Activated CD4-positive, alpha-beta memory T cell treated with anti-CD3 and anti-CD28 coated beads for 36 hours (primary cell): ENCODE measurements at places on chromosomes 16 and 17. TPM values are rescaled to one million over a fixed set of nuclear protein-coding genes. Genes with fewer than 3 reads are reported as not detected.

DNA sequence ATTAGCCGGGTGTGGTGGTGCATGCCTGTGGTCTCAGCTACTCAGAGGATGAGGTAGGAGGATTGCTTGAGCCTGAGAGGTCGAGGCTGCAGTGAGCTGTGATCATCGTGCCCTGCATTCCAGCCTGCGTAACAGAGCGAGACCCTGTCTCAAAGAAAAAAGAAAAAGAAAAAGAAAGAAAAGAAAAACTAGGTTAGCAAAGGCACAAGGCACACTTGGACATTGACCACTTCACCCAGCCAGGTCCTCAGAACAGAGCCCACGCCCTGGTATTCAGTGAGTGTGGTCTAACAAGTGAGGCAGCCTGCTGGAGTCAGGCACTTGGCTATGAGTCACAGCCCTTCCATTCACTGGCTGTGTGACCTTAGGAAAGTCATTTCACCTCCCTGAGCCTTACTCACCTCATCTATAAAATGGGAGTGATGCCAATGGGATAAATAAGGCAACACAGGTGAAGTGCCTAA is 10.4 kb downstream of the MILR1 start:
- peaks cover 8% of the 10 kb centered on the region for H3K4me1 ChIP-seq
- peak; percentile 10 for DNase-seq
- no peaks in the 10 kb centered on the region for H3K36me3 ChIP-seq
- no peak overlapping the region for H3K27ac ChIP-seq
- no peak overlapping the region for H3K4me3 ChIP-seq

Gene KRTAP2-1
- total RNA-seq, result not detected

DNA sequence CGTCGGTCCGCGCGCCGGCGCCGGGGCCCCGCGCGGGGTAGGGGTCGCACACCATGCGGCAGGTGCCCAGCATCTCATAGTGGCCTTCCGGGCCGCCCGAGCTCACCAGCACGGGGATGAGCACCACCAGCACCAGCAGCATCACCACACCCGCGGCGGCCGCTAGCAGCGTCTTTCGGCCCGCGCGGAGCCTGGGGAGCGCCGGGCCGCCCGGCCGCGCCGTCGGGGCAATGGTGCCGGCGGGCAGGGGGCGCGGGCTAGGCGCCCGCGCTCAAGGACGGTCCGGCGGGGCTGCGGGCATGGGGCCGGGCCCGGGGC is 237 bp downstream of the C1QL1 start:
- H3K4me1 ChIP-seq, result peaks cover 36% of the 10 kb centered on the region
- H3K36me3 ChIP-seq, result no peaks in the 10 kb centered on the region
- no peak for DNase-seq

GRCh38 chr17:49968405-49969133 is 421 bp upstream of the DLX4 start:
- H3K4me1 ChIP-seq, result peaks cover 34% of the 10 kb centered on the region
- peak overlapping the region; percentile 83 for H3K4me3 ChIP-seq
- H3K36me3 ChIP-seq, result no peaks in the 10 kb centered on the region
- peaks cover 80% of the 10 kb centered on the region for H3K27me3 ChIP-seq
- no peak overlapping the region for H3K27ac ChIP-seq

- no peaks in the 10 kb centered on the region for H3K36me3 ChIP-seq
- H3K4me3 ChIP-seq, result no peak overlapping the region
- H3K27me3 ChIP-seq, result peaks cover 41% of the 10 kb centered on the region
- no peak overlapping the region for H3K27ac ChIP-seq
- H3K4me1 ChIP-seq, result peaks cover 2% of the 10 kb centered on the region
Measured at GRCh38 chr17:34254146-34254545, 939 bp upstream of the CCL2 start.

Gene CFAP97D1
- not detected for total RNA-seq
